ENCODE measurements at places on chromosomes 2 and 18. TPM values are rescaled to one million over a fixed set of nuclear protein-coding genes. Genes with fewer than 3 reads are reported as not detected.

ASTL gene
- polyA plus RNA-seq, result 0.32 TPM

POTEJ gene
- polyA plus RNA-seq, result not detected

SERPINB2 gene
- 241 TPM for polyA plus RNA-seq

NDUFV2 gene
- polyA plus RNA-seq, result 222 TPM

CNOT9 gene
- 14.5 TPM for polyA plus RNA-seq
